ENCODE measurements at places on chromosomes 12 and 14. TPM values are rescaled to one million over a fixed set of nuclear protein-coding genes. Genes with fewer than 3 reads are reported as not detected.
A peak's percentile ranks its signal among the peaks of the same experiment; 100 is the strongest.

DNA sequence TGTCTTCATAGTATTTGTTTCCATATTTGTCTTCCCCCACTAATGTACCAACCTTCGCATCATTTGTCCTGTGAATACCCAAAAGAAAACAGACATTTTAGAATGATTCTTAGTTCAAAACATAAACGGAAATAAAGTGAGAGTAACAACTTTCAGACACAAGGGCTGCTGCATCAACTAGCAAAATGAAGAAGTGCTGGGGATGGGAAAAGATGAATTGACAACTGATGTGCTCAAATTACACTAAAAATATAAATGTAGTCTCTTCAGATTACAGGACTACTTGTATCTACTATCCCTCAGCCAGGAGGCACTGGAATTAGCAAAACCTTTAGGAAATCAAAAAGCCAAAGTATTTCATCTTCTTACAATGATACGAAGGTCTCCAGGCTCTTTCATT lies 743 bp downstream of the NDUFA12 start:
- DNase-seq = no peak

DNA sequence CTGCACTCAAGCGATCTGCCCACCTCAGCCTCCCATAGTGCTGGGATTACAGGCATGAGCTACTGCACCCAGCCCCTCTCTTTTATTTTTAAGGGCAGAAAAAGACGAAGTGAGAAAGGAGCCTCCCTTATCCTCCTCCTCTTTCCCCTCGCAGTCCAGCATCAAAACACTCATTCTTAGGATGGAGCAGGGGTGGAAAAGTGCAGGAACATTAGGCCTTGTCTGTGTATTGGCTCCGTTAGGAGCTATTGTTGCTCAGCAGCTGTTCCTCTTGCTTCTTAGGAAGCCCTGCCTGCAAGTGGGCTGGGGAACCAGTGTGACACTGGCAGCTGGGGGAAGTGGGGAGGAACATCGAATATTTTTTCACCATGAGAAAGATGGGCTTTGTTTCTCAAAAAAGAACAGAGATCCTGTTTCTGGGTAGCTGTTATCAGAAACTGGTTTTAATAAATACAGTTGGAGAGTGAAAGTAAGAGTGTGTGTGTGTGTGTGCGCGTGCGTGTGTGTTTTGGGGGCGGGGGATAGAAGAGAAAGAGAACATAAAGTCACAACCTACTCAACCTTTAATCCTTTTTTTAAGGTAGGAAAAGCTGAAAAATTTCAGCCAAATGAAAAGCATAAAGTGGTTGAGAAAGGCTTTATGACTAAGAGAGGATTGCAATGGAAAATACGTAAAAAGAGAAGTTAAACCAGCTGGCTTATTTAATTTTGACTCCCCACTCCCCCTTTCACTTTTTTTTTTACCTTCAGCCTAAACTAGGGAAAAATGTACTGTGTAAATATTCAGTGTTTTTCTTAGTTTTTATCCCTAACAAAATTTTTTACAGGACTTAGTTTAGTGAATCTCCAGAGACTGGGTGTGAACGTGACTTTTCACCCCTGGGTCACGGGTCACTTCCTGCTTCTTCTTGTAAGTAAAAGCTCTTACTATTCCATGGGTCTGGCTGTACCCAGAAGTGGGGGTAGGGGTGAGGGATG lies 197.2 kb upstream of the PLEKHG7 start:
- no peak for DNase-seq

DNA sequence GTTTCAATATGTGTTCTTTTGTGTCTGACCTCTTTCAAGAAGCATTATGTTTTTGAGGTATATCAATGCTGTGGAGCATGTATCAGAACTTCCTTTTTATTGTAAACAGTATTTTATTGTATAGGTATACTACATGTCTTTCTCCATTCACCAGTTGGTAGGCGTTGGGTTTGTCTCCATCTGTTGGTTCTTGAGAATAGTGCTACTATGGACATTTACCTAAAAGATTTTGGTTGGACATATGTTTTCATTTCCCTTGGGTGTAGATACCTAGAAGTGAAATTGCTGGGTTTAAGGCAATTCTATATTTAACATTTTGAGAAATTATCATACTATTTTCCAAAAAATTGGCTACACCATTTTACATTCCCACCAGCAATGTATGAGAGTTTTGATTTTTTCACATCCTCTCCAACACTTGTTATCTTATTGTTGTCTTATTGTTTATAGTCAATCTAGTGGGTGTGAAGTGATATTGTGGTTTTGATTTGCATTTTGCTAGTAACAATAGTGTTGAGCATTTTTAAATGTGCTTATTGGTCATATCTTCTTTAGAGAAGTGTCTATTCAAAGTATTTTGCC lies 409.2 kb downstream of the IPO8 start:
- DNase-seq = no peak

DNA sequence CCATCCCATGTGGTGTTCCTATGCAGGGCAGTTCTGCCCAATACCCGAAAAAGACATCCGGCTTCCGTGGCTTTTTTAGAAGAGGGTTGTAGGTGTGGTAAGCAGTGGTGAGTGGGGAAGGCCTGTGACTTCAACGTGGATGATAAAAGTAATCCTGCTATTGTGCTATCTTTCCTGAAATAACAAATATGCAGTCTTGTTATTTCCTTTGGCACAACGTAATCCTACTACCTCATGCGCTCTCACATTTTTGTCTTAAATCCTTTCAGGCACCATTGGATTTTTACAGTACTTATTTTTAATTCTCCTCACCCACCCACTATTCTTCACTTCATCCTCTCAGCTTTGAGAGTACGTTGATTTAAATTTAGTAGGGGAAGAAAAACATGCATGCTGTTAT lies 96.8 kb downstream of the IPO8 start:
- no peak for DNase-seq

GRCh38 chr12:467591-467990 lies 7.9 kb downstream of the B4GALNT3 start:
- DNase-seq = no peak

DNA sequence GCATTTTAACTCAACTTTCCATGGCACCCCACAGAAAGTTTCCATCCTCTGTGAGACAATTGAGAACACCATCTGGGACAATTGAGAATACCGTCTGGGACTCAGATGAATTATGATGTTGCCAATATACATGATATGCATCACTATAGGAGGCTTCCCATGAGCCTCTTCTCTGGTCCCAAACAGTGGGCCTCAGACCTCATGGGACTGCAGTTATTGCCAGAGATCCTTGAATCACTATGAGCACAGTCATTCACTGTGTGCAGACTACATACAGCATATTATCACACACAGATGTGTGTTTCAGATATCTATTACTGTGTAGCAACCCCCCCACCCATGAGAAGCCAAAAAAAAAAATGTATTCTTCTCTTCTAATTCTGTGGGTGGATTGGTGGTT lies 134.4 kb downstream of the GXYLT1 start:
- no peak for DNase-seq

- peak; percentile 65 for DNase-seq
Observed at GRCh38 chr14:70714055-70714550, 72.4 kb downstream of the TTC9 start.

DNA sequence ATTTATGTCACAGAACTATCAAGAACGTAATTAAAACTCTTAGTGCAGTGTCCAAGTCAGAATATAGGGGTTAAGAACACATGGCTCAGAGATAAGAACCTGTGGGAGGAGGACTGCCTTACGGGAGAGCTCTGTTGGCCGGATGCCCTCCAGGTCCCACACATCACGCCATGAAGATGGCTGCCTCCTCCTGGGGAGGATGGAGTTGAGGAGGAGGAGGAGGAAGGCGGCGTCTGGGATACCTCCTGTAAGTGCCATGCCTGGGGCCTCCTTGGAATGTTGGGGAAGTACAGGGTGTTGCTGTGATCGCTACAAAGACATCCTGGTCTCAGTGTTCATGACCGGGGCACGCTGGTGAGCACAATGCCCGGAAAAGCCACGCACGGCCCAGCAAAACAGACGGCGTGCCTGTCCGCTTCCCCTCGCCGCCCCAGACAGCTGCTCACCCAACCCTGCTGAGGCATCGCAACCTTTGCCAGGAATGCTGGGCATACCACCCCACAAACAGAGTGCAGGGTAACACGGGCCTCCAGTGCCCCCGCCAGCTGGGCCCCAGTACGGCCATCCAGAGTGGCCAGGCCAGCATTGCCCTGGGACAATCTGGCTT lies 28.7 kb upstream of the CD9 start:
- DNase-seq = no peak

GRCh38 chr14:51004352-51004800 lies 60.1 kb upstream of the PYGL start:
- DNase-seq = peak; percentile 78

GRCh38 chr14:51750542-51750941 lies 98.8 kb downstream of the FRMD6 start:
- no peak for DNase-seq

GRCh38 chr12:15757553-15758255 lies 31.5 kb downstream of the EPS8 start:
- peak; percentile 22 for DNase-seq

GRCh38 chr14:104293851-104294627 lies 155.7 kb downstream of the KIF26A start:
- DNase-seq = peak; percentile 65

DNA sequence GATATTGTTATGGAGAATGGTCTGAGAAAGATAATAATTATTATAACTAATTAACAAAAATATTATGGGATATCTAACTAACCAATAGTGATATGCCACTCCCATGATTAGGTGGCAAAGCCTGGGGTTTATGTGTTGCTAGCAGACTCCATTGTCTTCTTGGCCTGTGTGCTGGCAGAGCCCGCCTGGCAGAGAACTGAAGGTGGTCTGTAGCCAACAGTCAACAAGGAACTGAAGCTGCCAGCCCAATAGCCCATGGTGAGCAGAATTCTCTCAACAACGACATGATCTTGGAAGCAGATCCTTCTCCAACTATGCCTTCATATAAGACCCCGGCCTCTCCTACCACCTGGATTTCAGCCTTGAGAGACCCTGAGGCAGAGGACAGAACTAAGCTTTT lies 258.8 kb downstream of the SLC15A4 start:
- no peak for DNase-seq

GRCh38 chr12:95590775-95591174 lies 39.5 kb upstream of the USP44 start:
- no peak for DNase-seq

- peak; percentile 35 for DNase-seq
Observed at GRCh38 chr14:58362798-58363412, 32.8 kb upstream of the TOMM20L start.

The GTF2A1 gene
- total RNA-seq = 32.0 TPM

The KLRC4 gene
- not detected for total RNA-seq

The CCDC38 gene
- total RNA-seq = 0.89 TPM

The MORN3 gene
- total RNA-seq = 0.12 TPM

The SLC5A8 gene
- not detected for total RNA-seq

The ANKRD33 gene
- total RNA-seq = not detected

Data from NCI-H460 (cell line).